ENCODE measurements at places on chromosomes 3 and 15.

GRCh38 chr15:92907896-92908712 lies 8.0 kb downstream of the CHD2 start:
- no peak for DNase-seq

DNA sequence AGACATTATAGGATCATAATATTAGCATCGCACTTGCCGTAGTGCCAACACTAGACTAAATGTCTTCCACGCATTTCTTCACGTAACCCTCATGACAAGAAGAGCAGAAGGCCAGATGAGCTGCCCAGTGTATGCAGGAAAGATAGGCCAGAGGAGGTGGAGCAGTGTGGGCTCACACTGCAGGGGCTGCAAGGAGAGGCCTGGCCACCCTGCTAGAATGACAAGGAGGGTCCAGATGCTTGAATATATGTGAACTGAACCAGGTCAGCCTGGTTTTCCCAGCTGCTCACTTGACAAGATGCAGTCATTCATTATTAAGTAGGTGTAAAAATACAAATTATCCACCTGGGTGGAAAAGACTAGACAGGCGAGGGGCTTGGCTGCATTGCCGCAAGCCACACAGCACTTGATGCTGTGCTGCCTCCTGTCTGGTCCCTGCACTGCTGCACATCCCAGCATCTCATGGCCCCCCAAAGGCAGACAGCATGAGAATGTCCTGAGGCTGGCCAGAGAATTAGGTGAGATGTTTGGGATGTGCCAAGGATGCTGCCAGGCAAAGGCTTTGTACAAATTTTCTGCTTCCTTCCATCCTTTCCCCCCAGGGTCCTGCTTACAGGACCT lies 115.2 kb downstream of the NTRK3 start:
- DNase-seq = no peak

DNA sequence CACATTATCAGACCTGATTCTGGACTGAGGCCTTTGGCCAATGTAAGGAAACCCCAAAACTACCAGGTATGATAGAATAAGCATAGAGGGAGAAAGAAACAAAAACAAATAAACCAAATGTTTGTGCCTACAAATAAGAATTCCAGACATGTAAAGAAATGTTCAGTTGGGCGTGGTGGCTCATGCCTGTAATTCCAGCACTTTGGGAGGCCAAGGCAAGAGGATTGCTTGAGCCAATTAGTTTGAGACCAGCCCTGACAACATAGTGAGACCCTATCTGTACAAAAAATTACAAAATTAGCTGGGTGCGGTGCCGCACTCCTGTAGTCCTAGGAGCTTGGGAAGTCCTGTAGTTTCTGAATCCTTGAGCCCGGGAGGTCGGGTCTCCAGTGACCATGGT lies 13.0 kb downstream of the TMEM202 start:
- no peak for DNase-seq

- DNase-seq = no peak
Measured at GRCh38 chr15:51038162-51038973, 56.3 kb downstream of the TNFAIP8L3 start.

DNA sequence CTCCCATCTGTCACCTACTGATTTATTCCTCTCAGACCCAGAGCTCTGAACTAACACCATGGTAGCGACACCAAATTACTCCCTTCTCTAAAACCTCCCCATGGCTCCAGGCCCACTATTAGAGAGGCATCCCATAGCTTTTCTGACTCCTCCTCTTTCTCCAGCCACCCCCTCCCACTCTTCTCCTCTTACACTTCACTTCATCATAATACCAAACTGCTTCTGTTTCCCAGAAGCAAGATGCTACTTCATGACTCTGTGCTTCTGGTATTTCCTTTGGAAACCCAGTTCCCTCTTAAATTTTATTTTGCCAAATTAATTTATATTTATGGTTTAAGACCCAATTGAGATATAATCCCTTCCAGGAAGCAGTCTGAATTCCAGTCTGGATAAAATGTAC lies 465.1 kb upstream of the PDZRN3 start:
- no peak for DNase-seq

GRCh38 chr3:195868866-195869412 lies 39.4 kb downstream of the TNK2 start:
- DNase-seq = no peak

DNA sequence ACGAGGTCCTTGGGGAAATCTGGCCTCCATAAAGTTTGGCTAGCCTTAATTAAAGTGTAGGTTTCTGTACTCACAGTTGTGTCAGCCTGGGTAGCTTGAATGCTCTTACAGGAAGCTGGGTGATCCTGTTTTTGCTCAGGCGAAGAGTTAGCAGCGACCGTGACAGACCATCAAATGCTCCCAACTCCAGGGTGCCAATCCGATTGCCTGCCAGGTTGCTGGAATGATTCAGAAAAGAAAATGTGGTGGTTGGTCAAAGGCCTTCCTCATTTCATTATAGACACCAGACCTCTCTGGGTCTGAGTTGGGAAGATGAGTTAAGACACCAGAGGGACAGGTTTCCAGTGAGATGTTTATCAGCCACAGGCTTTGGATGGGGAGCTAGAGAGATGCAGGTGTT lies 86.0 kb downstream of the LRIG1 start:
- DNase-seq = no peak

- no peak for DNase-seq
Measured at GRCh38 chr3:188049606-188050530, 104.1 kb upstream of the LPP start.

GRCh38 chr15:78415284-78415683 lies 22.7 kb upstream of the IREB2 start:
- no peak for DNase-seq

DNA sequence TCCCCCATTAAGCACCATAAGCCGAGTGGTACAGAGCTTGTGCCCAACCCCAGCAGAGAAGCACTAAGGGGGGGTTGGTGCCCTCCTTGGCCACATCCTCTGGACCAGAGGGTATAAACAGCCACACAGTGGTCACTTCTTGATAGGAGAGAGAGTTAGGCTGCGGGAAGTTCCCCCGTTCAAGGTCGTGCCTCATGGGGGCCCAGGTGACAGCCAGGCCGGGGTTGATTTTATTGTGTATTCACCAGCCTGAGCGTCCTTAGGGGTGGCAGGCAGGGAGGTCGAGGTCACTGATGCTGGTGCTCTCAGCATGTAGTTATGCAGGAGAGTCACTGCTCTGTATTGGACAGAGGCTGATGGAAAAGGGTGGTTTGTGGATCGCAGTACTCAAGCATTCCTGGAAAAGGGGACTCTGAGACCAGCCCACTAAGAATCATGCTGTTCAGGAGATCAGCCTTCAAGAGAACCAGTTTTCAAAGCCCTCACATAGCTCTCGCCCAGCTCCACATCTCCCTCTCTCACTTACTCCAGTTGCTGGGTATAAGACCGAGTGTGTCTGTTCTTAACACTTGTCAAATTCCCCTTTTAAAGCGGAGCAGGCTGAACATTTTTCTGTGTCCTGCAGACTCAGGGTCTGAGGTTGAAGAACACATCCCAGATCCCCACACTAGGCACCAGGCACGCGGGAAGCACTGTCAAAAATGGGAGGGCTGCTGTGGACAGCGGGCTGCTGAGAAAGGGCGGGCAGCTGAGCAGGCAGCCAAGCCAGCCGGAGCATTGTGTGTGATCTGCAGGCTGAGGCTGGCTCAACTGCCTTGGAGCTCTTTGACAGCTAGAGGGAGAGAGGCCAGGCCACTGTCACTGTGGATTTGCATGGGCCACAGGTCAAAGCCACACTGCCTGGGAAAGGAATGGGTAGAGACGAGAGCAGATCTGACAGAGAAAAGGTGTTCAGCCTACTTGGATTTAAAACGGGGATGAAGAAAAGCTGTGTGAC lies 279.3 kb upstream of the LRRFIP2 start:
- no peak for DNase-seq

DNA sequence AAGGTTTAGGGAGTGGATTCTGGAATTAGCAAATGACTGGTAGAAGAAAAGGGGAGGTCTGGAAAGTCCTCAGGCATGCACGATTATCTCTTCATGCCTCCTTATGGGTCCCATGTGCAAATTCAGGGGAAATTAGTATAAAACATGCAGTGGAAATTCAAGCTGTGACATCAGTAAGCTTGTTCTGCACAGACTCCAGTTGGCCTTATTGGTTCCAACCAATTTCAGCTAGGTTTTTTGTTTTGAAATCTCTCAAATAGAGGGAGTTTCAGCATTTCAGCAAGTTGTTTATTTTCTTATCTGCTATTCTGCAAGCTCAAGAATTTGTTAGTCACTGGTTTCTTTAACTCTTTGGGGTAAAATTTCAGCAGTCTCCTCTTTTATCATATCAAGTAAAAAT lies 774 bp upstream of the TMCO5A start:
- DNase-seq = no peak

DNA sequence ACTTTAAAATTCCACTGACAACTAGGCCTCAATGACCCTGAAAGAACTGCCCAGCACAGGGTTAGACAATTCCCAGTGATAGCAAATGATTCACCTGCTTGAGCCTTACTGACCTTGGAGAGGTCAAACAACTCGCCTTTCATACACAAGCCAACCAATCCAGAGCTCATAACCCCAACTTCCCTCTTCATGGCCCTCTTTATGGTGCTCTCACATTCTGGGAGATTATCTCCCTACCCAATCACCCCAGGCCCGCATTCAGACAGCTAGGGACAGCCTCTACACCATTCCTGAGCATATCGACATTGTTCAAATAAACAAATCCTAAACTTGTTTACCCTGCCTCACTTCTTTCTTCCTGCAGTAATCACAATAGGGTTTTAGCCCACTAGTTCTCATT lies 32.2 kb upstream of the COLQ start:
- no peak for DNase-seq

DNA sequence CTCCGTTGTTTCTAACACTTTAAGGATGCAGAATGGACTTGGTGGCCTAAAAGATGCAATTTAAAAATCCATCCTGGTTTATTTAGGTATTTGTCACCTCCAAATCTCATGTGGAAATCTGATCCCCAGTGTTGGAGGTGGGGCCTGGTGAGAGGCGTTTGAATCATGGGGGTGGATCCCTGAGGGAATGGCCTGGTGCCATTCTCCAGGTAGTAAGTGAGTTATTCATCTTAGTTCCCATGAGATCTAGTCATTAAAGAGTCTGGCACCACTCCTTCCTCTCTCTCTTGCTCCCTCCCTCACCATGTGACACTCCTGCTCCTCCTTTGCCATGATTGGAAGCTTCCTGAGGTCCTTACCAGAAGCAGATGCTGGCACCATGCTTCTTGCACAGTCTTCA lies 339.1 kb downstream of the NTRK3 start:
- DNase-seq = no peak

DNA sequence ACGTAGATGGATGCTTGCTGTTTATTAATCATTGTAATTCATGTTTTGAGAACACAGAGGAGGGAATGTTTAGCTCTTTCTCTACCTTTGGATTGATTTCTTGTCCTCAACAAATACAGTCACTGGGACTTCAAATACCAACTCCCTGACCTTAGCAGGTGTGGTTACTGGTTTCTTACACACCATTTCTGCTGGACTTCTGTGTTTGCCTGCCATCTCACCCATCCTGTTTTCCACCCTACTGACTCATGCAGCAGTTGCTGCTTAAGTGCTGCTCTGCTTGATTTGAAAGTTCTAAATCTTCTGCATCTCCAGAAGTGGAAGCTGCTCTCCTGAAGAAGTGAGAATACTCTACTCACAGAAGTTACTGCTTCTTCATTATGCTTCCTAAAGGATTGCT lies 170.3 kb downstream of the ZPLD1 start:
- DNase-seq = no peak

DNA sequence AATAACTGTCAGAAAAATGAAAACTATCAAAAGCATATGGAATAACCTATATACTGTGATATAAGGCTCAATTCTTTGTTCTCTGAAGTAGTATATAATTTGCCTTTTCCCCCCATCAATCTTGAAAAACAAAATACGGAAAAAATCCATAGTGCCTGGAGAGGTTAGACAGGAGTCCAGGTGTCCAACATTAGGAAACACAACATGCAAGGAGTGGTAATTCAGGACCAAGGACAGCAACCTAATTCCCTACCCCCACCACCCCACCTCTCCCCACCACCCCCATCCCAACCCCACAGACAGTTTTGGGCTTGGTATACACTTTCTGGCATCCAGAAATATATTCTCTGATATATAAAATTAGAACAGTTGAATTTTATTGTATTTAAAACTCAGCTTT lies 55.1 kb upstream of the SLC25A26 start:
- DNase-seq = no peak

GRCh38 chr3:94787734-94788270 lies 724.9 kb downstream of the NSUN3 start:
- DNase-seq = no peak

DNA sequence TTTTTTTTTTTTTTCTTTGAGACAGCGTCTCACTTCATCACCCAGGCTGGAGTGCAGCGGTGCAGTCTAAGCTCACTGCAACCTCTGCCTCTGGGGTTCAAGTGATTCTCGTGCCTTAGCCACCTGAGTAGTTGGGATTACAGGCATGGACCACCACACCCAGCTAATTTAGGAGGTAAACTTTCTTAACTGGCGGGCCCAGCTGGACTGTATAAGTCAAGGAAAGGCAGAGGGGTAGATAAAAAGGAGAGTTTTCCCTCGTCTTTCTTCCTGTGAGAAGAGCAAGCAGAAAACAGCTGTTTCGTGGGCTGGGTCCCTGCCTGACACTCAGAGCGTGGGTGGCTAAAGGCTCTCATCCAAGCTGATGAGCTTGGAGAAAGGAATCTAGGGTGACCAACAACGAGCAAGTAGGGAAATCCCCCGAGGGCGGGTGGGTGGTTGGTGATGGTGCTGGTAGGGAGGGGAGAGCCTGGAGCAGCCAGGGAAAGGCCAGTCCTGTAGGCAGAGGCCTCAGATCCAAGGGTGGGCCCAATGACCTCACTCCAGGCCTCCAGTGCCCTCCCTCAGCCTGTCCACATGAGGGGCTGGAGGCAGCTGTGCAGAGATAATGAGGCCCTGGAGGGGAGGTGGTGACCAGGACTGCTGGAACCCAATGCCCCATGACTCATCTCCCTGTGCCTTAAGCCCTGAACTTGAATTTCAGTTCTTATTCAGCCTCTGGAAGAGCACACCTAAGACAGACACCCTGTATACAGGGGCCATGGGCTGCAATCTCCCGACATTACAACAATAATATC lies 43.1 kb upstream of the LIMD1 start:
- DNase-seq = no peak

DNA sequence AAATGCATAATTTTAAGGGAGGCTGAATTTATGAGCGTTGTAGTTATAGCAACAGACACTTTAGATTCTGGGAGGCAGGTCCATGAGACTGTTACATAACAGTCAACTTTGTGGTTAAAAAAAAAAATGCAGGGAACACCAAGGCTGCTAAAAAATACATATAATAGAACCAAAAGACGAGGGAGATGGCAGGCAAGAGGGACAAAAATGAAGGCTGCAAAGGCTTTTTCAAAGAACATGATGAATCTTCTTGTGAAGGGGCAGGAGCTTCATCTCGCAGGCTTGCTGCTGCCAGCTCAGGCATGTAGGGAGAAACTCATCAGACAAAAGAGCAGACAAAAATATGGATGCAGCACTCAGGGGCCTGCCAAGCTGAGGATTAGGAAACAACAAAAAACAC lies 243.9 kb downstream of the SHQ1 start:
- no peak for DNase-seq

GRCh38 chr15:45402955-45403877 lies 24.9 kb upstream of the GATM start:
- DNase-seq = peak; percentile 11

GRCh38 chr15:70430069-70430468 lies 332.4 kb upstream of the TLE3 start:
- no peak for DNase-seq

All from T-helper 17 cell (primary cell).